Natural killer cell (primary cell): ENCODE measurements at places on chromosomes 2 and 18. TPM values are rescaled to one million over a fixed set of nuclear protein-coding genes. Genes with fewer than 3 reads are reported as not detected.
A peak's percentile ranks its signal among the peaks of the same experiment; 100 is the strongest.

STPG4 gene
- total RNA-seq: 0.65 TPM

SPATA3 gene
- not detected for total RNA-seq

GRHL1 gene
- total RNA-seq: 3.2 TPM

SLC9A4 gene
- total RNA-seq: not detected

DNA sequence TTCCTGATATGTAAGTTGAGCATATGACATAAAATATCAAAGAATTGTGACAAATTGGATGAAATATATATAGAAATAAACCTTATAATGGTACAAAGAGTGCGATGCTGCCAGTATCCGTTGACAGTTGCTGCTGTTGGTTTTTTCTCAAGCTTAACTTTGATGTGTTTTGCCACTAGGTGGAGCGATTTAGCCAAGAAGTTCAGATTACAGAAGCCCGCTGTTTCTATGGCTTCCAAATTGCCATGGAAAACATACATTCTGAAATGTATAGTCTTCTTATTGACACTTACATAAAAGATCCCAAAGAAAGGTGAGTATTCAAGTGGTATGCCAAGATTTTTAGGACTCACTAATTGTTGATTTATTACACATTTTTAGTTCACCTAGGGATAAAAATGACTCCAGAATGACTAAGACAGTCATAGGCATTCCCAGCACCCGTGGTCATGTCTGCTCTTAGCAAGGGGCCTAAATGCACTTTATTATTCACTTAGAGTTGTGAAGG lies 2.1 kb downstream of the RRM2 start:
- H3K4me3 ChIP-seq: no peak overlapping the region
- peaks cover 3% of the 10 kb centered on the region for H3K27me3 ChIP-seq
- no peak for DNase-seq
- H3K36me3 ChIP-seq: no peaks in the 10 kb centered on the region

- no peaks in the 10 kb centered on the region for H3K4me1 ChIP-seq
- H3K4me3 ChIP-seq: no peak overlapping the region
- no peaks in the 10 kb centered on the region for H3K27me3 ChIP-seq
- H3K27ac ChIP-seq: no peak overlapping the region
- no peak for DNase-seq
Observed at GRCh38 chr2:74938264-74938663, 20.2 kb upstream of the POLE4 start.

DNA sequence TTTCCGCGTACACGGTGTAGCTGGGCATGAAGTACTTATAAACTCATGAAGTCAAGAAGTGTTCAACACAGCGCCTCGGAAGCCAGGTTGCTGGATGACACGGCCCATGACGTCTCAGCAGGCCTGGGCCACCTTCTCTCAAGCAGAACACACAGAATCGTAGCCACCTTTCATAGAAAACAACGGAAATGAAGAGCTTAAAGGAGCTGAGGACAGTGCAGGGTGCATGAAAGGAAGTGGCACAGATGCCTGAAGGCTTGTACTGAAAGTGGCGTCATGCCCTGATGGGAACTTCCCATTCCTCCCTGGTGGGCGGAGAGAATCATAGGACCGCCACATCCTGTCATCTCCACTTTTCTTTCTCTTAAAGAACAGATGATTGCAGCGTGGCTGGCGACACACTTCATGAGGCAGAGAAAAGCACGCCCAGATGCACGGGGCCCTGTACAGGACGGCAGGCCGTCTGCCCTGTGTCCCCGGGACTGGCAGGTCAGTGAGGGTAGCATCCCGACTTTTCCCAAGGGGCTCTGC lies 31.1 kb downstream of the HDAC4 start:
- H3K4me1 ChIP-seq: peaks cover 12% of the 10 kb centered on the region
- peak; percentile 93 for DNase-seq
- peak overlapping the region; percentile 66 for H3K27ac ChIP-seq
